ENCODE measurements at places on chromosomes 2 and 18.

DNA sequence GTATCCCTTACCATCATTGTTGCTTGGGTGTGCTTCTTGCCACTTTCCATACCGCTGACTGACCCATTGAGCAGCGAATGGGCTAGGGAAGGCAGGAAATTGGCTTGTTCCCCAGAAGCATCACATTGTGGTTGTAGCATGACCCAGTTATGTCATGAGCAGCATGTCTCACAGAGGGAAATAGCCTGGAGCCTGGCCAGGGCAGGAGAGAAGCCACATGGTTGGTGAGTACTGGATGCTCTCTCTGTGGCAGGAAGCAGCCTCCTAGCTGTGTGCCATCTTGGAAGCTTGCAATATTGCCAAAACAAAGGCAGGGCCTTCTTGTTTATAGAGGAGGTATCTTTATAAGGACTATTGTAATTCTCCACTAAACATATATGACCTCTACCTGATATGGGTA lies 482.6 kb downstream of the PIK3C3 start:
- no peak for DNase-seq

DNA sequence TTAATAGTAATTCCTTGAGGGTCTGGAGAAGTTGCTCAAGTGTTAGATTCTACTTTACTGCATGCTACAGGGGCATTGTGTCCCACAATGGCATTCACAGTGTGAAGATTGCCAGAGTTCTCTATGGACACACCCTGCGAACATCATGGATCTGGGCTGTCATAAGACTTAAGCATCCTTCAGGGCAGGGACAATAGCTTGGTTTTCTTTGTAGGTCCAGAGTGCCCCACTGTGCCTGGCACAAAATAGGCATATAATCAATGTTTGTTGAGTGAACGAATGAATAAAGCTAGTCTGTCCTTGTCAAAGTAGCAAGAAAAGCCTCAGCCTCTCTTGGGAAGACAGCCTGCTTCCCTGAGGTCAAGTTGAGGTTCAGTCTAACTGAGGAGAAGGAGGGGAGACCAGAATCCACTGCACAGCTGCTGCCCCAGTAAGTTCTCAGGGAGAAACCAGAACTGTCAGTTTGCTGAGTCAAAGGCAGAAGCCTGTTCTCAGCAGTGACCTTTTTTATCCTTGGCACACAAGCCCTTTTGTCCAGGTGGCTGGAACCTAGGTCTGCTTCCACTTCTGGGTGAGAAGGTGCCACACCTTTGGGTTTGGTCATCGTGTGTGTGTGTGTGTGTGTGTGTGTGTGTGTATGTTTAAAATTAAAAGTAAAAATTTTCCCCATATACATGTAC lies 15.0 kb downstream of the INPP4A start:
- DNase-seq: no peak

DNA sequence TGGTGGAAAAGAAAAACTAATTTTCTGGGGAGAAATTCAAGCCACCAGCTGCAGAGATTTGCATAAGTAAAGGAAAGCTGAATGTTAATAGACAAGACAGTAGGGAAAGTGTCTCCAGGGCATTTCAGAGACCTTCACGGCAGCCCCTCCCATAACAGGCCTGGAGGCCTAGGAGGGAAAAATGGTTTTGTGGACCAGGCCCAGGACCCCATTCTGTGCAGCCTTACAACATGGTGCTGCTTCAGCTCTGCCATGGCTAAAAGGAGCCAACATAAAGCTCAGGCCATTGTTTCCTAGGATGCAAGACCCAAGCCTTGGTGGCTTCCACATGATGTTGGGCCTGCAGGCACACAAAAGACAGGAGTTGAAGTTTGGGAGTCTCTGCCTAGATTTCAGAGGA lies 697.1 kb downstream of the SOCS6 start:
- no peak for DNase-seq

- DNase-seq: no peak
Measured at GRCh38 chr2:137775529-137775928, 188.7 kb upstream of the HNMT start.

GRCh38 chr2:98799375-98800329 lies 68.7 kb upstream of the MGAT4A start:
- no peak for DNase-seq

DNA sequence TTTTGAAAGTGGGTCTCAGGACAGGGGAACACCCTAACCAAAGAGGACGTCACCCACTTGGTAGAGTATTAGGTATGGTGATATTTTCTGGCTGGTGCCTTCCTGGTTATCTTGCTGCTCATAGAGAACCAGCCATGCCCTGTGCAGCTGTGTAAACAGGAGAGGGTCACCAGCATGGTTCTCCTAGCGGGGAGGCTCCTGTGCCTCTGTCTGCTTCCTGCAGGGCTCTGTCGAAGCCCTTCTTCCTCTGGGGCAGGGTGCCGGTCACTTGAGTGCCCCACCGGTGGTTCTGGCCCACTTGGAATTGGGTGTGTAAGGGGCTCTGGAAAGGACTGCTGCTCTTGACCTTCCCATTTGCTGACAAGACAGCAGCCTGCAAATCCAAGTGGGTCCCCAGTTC lies 131.6 kb upstream of the MSH6 start:
- peak; percentile 59 for DNase-seq

DNA sequence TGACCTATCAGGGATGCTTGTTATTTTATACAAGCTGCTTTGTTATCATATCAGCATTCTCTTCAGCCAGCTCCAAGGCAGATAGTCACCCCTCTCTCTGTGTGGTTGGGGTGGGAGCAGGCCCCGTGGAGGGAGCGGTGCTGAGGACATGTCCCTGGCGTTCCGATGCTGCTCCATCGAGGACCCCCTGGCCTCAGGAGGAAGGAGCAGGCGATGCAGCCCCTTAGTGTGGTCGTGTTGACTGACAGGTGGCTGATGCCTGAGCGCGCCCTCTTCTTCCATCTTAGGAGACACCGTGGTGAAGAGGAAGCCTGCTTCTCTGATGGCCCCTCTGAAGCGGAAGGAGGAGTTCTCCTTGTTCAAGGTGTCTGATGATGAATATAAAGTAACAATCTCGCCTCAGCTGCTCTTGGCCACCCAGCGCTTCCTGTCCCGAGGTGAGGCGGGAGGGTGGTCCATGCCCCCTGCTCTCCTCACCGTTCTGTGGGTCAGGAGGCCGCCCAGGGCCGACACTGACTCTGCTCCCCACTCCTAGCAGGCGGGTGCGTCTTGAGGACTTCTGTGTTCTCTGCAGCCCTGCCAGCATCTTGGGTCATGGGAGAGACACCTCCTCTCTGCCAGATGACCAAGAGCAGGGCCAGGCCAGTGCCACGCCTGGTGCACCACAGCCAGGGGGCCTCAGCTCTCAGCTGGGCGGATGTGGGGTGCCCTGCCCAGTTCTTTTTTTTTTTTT lies 10.6 kb downstream of the CNNM3 start:
- DNase-seq: no peak

GRCh38 chr2:214529514-214529913 lies 118.7 kb downstream of the VWC2L start:
- no peak for DNase-seq

DNA sequence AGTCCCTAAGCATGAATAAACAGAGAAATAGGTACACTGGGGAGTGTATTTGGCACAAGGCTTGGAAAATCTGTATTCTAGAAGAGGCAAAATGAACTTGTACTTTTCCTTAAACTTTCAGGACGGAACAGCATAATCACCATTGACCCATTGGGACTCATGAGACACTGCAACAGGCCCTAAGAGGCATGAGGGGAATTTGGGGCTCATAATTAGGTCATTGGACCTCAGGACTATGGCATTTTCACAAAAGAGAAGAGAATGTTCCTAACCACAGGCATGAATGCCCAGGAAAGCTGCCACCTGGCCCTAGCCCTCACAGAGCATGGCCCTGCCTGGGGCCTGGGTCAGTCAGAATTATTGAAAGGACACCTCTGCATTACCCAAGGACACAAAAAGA lies 67.9 kb upstream of the PIK3C3 start:
- DNase-seq: no peak

GRCh38 chr2:67702937-67703336 lies 305.8 kb downstream of the ETAA1 start:
- no peak for DNase-seq

DNA sequence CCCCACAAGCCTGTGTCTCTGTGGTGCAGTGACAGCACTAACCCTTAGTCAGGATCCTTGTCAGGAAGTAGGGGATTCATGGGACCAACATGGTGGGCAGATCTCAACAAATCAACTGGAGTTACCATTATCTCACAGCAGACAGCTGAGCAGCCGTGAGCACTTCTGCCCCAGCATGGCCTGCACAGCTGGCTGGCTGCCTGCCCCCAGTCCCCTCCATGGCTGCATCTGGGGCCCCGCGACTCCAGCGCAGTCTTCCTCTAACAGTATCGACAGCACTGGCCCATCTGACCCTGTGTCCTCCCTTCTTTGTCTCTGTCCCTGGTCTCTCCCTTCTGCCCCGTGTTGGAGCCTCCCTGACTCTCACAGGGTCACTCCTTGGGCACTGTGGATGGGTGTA lies 4.7 kb upstream of the ADCY3 start:
- DNase-seq: no peak

GRCh38 chr2:74119339-74119738 lies 28.4 kb downstream of the BOLA3 start:
- DNase-seq: no peak

DNA sequence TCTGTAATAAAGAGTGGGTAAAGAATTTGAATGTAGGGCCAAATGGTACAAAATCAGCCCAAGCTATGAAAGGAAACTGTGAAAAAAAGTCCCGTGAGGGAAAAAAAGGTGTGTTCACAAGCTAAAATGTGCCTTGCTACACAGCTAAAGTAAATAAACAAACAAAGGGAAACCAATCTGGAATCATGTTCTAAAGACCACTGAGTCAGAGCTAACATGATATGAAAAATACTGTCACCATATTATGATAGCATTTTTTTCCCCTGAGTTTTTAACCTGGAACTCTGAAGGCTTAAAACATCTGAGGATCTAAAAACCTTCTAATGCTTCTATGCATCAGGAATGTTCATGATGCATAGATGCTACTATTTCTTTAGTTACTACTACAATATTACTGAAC lies 58.8 kb downstream of the SCN1A start:
- no peak for DNase-seq

- no peak for DNase-seq
Measured at GRCh38 chr2:120675460-120676130, 60.1 kb upstream of the GLI2 start.

DNA sequence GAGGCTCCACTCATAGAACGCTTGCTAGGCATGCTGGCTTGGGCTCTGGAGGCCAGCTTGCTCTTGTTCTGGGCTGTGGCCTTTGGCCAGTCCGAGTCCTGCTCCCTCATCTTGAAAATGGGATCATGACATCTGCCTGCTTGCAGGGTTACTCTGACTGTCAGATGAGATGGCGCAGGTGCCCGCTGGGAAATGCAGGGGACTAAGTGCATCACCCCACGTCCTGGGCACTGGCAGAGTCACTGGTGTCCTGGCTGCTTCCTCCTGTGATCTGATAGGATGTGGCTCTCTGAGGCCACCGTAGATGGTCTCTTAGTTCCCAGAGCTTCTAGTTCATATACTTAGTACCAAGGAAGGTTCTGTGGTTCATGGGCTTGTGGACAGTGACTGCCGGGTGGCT lies 18.5 kb downstream of the LDLRAD4 start:
- DNase-seq: no peak

- no peak for DNase-seq
Measured at GRCh38 chr2:118841450-118841827, 6.0 kb downstream of the EN1 start.

DNA sequence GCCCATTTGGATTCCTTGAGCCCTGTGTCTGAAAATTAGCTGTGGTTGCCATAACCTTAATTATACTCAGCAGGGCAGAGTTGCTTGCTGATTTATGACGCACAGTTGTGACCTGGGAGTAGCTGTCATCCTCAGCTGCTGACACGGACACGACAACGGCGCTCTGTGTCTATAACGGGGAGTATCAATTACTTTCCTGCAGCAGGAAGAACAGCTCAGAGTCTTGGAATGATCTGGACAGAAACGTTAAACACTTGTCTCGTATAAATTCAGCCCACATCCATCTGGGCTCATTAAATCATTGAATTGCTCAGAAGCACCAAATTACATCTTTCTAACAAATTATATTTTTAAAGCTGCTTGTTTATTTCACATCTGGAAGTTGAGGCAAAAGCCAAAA lies 116.3 kb downstream of the SEPTIN10 start:
- no peak for DNase-seq

GRCh38 chr2:139480161-139480650 lies 700.0 kb upstream of the NXPH2 start:
- no peak for DNase-seq

DNA sequence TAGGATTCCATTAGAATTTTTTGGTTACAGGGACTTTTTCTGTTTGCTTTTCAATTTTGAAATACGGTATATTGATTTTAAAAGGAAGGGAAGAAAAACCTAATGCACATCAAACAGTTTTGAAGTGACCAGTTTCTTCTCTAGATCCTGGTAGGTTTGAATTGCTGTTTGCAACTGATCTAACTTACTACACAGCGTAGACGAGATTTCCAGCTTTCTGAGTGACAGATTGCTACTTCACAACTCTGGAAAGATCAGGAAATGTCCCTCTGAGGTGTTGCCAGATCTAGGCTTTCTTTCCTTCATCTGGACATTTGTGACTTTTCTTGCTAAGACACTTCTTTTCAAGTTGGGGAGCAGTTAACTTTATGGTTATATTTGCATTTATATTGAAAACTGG lies 112.2 kb downstream of the DIS3L2 start:
- no peak for DNase-seq

DNA sequence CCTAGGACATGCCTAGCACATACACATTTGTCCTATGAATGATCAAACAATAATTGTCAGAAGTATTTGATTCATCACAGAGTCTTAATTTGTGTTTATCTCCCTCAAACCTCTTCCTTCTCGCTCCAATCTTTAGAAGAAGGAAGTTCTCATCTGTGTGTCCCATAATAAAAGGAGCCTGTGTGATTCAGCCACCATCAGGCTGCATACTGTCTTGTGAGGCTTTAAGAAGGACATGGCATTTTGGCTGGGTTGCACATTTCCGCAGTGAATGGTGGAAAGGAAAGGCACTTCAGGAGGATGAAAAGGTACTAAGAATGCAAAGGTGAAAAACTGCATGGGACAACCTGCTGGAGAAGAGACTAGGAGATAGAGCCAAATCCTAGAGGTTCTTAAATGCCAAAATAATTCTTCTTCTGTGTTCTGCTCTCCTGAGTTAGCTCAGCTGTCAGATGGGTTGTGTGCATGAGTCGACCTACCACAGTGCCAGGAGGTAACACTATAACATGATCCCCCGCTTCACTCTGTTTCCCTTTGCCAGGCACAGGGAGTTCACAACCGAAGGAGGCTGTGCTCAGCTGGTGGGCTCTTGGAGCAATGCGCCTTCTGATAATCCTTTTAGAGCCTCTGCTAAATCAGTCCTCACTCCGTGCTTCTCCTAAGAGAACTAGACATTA lies 120.1 kb downstream of the IRS1 start:
- DNase-seq: no peak

DNA sequence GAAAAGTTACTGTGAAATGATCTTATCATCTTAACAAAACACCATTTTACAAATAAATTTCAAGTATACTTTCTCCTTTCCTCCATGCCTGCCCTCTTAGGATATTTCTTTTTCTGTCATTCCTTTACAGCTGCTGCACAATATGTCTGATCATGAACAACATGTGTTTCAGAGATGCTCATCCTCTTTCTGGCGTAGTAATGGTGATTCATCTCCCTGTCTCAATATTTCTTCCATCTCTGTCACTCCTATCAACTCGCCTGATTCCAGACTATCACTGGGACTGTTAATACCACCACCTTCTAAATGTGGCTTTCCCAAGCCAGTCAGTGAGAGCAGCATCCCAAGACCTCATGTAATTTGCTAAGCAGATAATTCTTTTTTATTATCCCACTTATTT lies 290.5 kb downstream of the GULP1 start:
- no peak for DNase-seq
